ENCODE measurements at places on chromosomes 7 and 10. TPM values are rescaled to one million over a fixed set of nuclear protein-coding genes. Genes with fewer than 3 reads are reported as not detected.

The GATA3 gene
- 85.8 TPM for polyA plus RNA-seq

The ZC3HAV1L gene
- 17.8 TPM for polyA plus RNA-seq

The SYCE1 gene
- 0.42 TPM for polyA plus RNA-seq

The CUZD1 gene
- 1.1 TPM for polyA plus RNA-seq

The CCDC146 gene
- polyA plus RNA-seq = 24.8 TPM

The COBL gene
- 20.7 TPM for polyA plus RNA-seq

The HOXA13 gene
- 0.01 TPM for polyA plus RNA-seq

DNA sequence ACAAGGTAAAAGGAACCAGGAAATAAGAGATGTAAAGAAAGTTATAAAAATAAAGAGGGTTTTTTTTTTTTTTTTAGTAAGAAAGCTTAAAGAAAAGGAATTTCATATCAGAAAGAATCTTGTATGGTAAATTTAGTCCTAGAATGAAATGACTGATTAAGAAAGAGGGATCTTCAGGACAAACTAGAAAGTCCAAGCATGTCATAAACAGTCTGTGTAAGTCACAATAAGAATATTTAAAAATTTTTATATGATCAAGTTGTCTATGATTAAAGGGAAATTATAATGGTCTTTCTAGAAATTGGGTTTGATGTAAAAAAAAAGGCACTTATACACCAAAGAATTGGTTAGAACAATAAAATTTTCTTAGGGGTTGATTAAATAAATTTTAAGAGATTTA, 289.5 kb downstream of the XPNPEP1 start:
- DNase-seq = no peak

GRCh38 chr10:14040787-14041631, 289.7 kb downstream of the FRMD4A start:
- no peak for DNase-seq

DNA sequence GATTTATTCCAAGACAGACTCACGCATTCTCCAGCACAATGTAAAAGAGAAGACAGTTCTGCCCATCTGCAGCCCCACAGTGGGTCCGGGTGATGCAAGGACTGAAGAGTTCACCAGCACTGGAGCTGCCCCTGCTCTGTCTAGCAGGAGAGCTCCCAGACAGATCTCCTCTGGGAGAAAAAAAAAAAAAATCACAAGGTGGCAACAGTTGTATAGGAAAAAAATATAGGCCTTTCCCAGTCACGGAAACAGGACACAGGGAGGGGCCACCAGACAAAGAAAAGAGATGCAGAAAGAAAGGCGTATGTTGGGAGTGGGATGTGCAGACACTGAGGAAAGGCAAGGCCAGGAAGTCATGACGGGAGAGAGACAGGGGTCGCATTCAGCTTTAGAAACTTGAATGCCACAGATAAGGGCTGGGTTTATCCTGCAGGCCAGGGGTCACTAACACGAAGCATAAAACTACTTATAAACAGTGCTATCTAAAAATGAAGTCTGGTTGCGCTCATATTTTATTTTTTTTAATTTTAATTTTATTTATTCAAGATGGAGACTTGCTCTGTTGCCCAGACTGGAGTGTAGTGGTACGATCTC, 54.1 kb downstream of the FAM171A1 start:
- no peak for DNase-seq

- no peak for DNase-seq
Observed at GRCh38 chr10:30433306-30433729, 666 bp upstream of the MAP3K8 start.

GRCh38 chr7:141113131-141113530, 39.3 kb downstream of the TMEM178B start:
- no peak for DNase-seq

GRCh38 chr7:30845426-30846135, 66.1 kb upstream of the AQP1 start:
- DNase-seq = no peak

- no peak for DNase-seq
Observed at GRCh38 chr10:14016011-14016536, 314.6 kb downstream of the FRMD4A start.

DNA sequence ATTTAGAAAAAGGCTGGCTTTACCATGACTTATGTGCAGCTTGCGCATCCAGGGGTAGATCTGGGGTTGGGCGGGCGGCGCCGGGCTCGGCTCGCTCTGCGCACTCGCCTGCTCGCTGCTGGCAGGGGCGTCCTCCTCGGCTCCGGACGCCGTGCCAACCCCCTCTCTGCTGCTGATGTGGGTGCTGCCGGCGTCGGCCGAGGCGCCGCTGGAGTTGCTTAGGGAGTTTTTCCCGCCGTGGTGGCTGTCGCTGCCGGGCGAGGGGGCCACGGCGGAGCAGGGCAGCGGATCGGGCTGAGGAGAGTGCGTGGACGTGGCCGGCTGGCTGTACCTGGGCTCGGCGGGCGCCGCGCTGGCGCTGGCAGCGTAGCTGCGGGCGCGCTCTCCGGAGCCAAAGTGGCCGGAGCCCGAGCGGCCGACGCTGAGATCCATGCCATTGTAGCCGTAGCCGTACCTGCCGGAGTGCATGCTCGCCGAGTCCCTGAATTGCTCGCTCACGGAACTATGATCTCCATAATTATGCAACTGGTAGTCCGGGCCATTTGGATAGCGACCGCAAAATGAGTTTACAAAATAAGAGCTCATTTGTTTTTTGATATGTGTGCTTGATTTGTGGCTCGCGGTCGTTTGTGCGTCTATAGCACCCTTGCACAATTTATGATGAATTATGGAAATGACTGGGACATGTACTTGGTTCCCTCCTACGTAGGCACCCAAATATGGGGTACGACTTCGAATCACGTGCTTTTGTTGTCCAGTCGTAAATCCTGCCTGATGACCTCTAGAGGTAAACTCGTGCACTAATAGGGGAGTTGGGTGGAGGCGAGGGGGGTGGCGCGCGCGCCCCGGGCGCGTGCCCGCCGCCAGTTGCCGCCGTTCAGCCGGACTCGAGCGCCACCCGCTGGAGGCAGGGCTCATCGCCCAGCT, at the start of gene HOXA5:
TSS of gene HOXA5 (minus strand) at position 659 of the 927 bp plus-strand sequence. CDS start at position 585, 74 bp downstream.
- peak; percentile 88 for DNase-seq

- DNase-seq = peak; percentile 20
Observed at GRCh38 chr10:17348501-17349349, 105.7 kb downstream of the ST8SIA6 start.

DNA sequence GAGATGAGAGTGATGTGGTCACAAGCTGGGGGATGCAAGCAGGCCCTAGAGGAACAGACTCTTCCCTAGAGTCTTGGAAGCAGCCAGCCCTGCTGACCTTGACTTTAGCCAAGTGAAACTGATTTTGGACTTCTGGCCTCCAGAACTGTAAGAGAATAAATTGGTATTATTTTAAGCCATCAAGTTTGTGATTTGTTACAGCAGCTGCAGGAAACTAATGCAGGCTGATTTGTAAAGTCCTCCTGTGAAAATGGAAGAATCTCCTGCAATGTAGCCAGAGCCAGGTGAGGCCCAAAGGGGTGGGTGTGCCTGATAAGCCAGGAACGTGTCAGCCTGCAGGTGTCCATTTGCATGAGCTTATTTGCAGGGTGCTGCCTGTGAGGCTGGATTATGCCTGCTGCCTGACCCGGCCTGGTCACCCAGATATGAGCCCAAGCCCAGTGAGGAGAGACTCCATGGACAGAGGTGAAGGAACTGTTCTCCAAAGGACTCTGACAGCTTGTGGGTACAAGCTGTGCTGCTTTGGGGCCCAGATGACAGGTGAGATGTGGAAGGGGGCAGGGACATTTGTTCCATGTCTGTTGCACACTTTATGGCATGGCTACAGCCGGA, 24.6 kb upstream of the PLEKHA1 start:
- no peak for DNase-seq

- DNase-seq = no peak
Observed at GRCh38 chr10:34607894-34608293, 207.2 kb downstream of the PARD3 start.
